Stimulated activated CD4-positive, alpha-beta T cell treated with anti-CD3 and anti-CD28 coated beads, Interleukin-12 subunit alpha, Interleukin-12 subunit beta, amount 100 ng/mL, for 4 hours (primary cell): ENCODE measurements at places on chromosomes 16 and 17.
A peak's percentile ranks its signal among the peaks of the same experiment; 100 is the strongest.

GRCh38 chr17:75517297-75517865 is 1.1 kb downstream of the TSEN54 start:
- no peak for DNase-seq

GRCh38 chr16:59470556-59470955 is 736.4 kb upstream of the GOT2 start:
- no peak for DNase-seq

DNA sequence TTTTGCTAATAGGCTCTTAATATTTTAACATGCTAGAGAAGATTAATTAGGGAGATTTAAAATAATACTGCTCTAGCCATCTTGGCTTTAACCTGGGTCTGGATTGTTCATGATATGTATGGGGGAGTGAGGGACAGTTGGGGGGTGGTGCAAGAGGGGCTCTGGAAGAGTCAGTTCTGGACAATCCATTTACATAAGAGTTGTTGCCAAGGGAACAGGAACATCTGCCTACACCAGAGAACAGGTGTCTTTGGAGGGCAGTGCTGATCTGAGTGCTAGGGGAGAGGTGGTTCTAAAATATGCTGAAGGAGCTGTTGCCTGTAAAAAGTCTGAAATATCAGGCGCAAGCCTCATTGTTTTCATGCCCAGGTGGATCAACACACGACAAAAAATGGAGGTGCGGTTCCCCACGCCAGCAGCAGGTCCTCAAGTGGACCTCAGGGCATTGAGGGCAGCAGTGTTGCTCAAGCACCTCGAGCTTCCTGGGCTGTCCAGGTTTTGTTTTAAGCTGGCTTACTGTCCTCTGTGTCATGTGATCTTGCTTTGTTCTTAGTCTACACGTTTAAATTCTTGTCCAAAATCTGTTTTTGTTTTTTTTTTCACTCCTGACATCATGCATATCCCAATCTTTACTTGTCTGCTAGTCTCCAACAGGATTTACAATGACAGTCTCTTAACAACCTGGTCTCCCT is 25.4 kb upstream of the WSB1 start:
- no peak for DNase-seq

DNA sequence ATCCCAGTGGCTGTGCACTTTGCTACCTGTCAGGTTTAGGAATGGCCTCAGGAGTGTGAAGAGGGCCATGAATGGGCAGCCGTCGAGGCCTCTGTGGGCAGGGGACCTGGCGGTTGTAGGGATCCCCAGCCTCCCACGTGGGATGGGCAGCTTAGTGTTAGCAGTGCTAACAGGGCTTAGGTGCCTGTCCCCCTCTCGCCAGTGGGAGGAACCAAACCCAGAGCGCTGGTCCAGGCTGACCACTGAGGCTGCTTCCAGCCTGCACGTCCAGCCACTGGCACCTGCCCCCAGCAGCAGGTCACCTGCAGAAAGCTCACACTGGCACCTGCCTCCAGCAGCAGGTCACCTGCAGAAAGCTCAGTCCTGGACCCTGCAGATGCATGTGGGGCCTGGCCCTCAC is 162.2 kb upstream of the CIBAR2 start:
- no peak for DNase-seq

GRCh38 chr17:56658648-56659047 is 65.1 kb downstream of the NOG start:
- no peak for DNase-seq

DNA sequence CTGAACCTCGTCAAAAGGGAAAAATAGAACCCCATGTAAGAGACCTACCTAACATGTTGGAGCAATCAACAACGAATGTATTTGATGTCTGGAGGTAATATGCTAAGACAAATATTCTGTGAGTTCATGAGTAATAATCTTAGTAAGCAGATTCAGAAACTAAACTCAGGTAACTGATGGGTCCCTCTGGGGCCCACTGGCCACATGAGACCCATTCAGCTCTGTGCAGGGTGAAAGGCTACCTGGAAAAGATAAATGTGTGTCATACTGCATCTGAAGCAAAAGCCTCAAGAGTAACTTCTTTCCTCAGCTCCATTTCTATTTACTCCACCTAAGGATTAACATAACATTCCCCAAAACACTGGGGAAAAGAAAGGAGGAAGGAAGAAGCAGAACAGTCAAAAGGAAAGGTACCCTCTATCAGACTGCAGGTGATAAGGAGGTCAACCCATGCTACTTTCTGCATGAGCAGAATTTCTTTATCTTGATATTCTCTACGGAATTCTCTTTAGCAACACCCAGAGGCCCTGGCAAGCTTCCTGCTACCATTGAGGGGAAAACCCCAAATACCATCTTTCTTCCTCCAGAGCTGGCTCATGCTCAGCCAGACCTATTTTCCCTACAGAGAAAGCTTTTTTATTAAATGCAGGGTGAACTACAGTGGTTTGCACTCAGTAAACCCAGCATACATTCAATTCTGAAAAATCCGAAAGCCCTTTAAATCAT is 37.7 kb upstream of the ABCA6 start:
- no peak for DNase-seq

DNA sequence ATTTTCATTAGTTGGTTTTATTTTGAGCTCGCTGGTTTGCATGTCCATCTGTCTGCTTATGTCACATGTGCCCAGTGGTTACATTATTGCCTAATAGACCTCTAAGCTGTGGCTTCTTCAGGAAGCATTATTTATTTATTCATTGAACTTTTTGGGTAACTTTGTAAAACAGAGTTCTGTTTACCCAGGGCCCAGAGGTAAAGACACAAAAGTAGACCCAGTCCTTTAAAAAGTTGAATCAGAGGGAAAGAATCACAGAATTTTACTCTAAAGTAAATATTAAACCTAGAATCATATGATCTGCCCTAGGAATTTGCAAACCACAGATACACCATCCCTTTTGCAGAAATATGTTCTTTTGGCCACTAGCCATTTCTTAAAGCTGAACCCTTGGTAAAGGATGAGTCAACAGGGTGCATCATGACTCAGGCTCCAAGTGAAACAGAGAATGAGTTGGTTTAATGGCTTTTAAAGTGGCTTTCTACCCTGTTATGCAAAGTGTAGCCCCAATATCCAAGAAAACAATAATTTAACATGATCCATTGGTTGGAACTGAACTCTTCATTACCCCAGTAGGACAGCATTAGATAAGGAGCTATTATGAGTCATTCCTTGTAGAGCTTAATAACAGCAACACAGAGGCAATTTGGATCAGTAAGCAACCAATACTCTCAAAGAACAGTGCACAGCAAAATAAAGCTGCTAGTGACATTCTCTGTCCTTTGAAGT is 236.3 kb downstream of the KCNJ2 start:
- no peak for DNase-seq

GRCh38 chr17:78781104-78781892 is 775 bp downstream of the CYTH1 start:
- DNase-seq, result peak; percentile 41

- no peak for DNase-seq
Measured at GRCh38 chr17:77327566-77328464, 187.0 kb downstream of the SEC14L1 start.

GRCh38 chr17:76570877-76571471 is 14.7 kb downstream of the ST6GALNAC2 start:
- no peak for DNase-seq

DNA sequence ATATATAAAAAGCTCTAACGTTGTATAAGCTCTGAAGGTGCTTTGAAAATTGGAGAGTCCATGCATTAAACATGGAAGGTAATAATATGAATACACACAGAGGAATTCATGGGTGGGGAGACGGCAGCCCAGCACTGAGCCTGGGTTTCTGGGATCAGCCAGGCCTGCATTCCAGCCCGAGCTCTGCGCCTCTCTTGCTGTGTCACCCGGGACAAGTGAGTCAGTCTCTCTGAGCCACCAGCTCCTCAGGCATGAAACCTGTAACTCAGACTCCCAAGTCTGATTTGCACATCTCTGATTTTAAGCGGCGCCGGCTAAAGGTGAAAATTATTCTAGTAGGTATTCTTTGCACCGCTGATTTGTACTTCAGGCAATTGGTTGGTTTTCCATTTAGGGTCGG is 238.8 kb downstream of the MRTFB start:
- no peak for DNase-seq

GRCh38 chr16:89317729-89318429 is 100.4 kb downstream of the ZNF778 start:
- DNase-seq, result no peak

GRCh38 chr17:61662186-61662585 is 71.2 kb upstream of the NACA2 start:
- no peak for DNase-seq

GRCh38 chr16:50836121-50836621 is 94.3 kb downstream of the CYLD start:
- DNase-seq, result no peak

DNA sequence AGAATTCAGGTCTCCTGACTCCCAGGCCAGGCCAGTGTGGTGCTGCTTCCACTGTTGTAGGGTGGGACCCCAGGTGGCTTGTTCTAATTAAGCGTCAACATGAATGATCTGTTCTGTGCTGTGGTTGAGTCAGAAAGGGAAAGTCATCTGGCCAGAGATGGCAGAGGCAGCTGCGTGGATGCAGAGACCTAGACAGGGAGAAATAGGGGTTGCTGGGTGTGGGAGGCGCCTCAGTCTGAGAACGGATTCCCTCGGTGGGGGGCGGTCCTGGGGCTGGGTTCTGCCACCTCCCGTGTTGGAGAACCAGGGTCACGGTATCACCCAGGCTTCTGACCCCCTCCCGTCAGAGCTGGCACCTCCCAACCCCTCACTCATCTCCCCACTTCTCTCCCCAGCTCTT is 5.6 kb downstream of the FBRS start:
- DNase-seq, result no peak

DNA sequence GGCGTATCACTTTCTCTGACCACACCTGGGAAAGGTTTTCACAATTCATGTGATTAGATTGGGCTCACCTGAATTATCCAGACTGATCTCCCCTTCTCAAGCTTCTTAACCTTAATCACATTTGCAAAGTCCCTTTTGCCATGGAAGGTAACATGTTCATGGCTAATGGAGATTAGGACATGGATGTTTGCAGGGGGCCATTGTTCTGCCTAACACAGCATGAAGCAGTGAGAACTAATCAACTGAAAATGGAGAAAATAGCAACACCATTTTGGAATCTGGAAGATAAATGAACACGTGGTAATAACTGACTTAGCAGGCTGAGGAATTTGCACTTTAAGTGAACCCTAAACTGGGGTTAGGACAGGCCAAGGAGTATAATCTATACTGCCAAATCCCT is 25.0 kb upstream of the SBK1 start:
- DNase-seq, result no peak

DNA sequence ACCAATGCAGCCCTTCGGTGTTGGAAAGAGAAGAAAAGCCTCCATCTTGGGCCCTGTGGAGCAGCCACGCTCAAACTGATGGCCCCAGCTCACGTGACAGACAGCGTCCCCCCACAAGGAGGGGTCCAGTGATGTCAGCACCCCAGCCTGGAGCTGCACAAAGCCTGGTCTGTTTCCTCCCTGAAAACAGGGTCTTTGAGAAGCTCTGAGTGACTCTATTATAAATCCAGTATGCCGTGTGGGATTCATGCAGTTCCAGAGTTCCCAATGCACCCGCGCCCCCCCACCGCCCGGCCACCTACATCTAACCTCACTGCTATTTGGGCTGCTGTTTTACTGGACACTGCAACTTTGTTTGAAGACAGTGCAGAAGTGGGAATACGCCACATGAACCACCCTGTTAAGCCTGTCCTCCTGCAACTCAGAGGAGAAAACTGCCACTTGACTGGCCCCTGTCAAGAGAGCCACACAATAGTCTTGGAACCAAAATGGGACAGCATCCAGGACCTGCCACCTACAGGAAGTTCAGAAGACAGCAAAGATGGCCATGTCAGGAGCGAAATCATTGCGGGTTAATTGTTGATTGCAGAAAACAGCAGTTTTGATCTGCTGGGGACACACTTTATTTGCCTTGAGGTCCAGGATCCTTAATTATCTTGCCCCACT is 33.1 kb downstream of the PMP22 start:
- DNase-seq, result no peak
